ENCODE measurements at places on chromosomes 1 and 21.

DNA sequence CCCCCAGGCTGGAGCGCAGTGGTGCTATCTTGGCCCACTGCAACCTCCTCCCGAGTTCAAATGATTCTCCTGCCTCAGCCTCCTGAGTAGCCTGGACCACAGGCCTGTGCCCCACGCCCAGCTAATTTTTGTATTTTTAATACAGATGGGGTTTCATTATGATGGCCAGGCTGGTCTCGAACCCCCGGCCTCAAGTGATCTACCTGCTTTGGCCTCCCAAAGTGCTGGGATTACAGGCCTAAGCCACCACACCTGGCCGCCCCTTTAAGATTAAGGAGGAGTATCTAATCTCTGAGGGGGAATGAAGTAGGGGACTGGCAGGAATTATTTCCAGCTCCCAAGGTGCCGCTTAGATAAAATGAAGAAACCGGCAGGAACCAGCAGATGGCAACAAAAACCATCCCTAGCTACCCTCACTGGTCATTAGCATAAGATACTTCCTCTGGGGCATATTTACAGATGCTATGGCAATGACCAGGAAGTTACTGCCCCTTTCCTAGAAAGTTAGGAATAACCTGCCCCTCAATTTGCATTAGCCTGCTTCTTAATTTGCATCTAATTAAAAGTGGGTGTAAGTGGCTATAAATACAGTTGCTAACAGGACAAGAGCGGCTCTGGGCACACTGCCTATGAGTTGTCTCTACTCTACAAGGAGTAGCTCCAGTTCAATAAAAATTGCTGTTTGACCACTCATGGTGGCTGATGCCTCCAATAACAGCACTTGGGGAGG is 7.1 kb upstream of the NSUN4 start:
- DNase-seq, result no peak

DNA sequence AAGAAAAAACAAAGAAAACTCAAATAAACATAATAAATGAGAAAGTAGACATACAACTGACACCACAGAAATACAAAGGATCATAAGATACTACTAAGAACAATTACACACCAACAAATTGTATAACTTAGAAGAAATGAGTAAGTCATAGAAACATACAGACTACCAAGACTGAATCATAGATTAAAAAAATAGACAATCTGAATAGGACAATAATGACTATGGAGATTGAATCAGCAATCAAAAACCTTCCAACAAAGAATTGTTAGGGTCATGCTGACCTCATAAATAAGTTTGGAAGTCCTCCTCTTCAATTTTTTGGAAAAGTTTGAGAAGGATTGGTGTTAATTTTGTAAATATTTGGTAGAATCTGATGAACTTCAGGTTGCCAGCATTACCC is 159.0 kb downstream of the PTBP2 start:
- no peak for DNase-seq

- no peak for DNase-seq
Measured at GRCh38 chr1:40848530-40849189, 13.5 kb downstream of the CITED4 start.

GRCh38 chr1:40372658-40373322 is 737 bp upstream of the SMAP2 start:
- no peak for DNase-seq

DNA sequence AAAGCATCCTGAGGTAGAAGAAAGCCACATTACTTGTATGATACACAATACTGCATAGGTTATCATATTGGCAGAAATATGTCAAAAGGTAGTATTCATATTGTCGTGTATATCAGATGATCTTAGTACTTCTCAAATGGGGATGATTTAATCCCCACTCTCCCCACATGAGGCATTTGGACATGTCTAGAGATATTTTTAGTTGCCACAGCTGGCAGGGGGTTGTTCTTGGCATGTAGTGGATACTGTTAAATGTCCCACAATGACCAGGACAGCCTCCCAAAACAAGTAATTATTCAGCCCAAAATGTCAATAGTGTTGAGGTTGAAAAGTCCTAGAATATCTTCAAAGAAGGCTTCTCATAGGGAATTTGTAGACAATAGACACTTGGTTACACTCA is 162.8 kb downstream of the NEGR1 start:
- DNase-seq, result no peak

- no peak for DNase-seq
Measured at GRCh38 chr1:174479281-174479680, 31.5 kb downstream of the GPR52 start.

GRCh38 chr1:68317543-68317942 is 85.2 kb upstream of the WLS start:
- DNase-seq, result no peak

DNA sequence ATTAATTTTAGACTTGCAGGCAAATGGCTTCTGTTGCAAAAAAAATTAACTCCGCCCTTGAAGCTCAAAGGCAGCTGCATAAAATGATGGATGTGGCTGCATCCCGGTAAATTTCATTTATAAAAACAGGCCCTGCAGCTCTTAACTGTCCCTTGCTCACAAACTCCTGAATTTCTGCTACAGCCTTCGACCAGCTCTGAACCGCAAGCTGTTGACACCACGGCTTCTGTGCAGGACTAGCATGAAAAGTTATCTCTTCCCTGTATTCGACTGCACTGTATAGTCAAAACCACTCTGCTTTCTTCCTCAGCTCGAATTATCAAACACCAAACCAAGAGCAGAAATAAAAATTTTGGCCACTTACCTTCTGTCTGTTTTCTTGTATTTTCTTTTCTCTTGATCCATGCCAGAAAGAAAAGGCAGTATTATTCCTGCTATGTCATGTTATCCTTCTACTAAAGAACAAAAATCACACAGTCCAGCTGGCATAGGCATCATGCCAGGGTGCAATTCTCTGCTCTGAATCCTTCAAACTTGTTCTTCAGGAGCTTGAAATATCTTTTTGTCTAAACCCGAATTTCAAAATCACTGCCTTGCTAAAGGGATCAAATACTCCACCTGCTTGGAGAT is 195.5 kb upstream of the NCAM2 start:
- no peak for DNase-seq
